ENCODE measurements at places on chromosomes 6 and 20.

DNA sequence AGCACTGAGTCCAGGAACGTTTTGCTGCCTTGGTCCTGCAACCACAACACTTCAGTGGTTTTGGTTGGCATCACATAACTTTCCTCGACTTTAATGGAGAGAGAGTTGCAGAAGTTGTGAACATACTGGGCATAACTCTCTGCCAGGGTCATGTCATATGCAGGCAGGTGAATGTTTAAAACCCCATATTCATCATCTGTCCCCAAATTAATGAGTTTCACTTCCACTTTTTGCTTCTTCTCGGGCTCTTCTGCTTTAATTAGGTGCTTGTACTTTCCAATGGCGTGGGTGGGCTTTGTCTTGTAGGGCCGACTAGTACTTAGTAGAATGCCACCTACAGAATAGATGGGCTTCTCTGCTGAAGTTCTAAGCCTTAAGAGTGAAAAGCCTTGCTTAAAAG lies 45.2 kb upstream of the TFAP2A start:
- DNase-seq: no peak

DNA sequence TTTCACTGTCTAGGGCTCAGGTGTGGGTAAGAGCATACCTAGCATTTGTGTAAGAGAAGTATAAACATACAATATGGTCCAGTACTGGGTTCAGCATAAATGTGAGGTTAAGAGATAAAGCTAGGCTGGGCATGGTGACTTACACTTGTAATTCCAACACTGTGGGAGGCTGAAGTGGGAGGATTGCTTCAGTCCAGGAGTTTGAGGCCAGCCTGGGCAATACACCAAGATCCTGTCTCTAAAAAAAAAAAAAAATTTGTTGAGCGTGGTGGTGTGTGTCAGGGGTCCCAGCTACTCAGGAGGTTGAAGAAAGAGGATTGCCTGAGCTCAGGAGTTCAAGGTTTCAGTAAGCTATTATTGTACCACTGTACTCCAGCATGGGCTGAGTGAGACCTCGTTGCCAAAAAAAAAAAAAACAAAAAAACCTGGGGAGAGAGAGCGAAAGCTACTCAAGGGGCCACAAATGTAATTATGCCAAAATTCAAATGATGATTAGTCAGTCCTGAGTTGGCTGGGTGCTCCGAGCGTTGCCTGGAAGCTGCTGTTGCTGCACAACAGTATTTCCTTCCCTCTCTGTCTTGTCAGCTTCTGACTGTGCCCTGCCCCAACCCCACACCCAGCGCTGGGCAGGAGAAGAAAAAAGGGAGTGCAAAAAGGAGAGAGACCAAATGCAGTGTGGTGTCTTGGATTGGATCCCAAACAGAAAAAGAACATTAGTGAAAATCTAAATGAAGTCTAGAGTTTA lies 24.0 kb downstream of the CMTR1 start:
- DNase-seq: no peak

DNA sequence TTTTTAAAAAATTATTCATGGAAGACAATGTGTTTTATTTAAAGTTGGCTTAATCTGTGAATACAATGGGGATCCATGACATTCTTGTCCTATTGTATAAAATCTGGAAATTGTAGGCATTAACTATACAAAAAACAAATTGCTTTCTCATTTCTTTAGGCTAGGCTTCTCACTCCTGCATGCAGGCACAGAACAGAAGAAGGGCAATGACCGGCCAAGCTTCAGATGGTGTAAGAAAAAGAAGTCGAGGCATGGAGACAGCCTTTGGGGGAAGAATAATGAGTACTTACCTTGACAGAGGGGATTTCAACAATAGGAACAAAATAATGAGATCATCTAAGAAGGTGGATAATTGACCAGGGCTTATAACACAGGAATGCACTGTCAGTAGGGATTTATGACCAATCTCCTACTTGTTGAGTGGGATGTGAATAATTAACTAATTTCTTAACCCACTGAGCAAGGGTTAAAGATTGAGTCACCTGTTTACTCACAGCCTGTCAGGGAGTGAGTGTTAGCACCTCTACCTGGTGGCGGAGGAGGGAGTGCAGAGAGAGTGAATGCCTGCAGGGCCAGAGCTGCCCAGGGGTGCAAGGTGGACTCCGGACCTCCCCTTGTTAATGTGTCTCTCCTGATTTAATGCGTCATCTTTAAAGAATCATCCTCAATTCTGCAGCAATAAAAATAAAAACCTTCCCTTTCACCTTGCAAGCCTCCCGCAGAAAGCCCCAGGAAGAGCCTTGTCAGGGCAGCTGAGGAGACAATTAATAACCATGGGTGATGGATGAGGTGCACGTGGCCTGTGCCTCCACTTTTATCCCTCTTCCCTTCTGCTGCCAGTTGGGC lies 3.9 kb downstream of the SLC22A2 start:
- DNase-seq: no peak

DNA sequence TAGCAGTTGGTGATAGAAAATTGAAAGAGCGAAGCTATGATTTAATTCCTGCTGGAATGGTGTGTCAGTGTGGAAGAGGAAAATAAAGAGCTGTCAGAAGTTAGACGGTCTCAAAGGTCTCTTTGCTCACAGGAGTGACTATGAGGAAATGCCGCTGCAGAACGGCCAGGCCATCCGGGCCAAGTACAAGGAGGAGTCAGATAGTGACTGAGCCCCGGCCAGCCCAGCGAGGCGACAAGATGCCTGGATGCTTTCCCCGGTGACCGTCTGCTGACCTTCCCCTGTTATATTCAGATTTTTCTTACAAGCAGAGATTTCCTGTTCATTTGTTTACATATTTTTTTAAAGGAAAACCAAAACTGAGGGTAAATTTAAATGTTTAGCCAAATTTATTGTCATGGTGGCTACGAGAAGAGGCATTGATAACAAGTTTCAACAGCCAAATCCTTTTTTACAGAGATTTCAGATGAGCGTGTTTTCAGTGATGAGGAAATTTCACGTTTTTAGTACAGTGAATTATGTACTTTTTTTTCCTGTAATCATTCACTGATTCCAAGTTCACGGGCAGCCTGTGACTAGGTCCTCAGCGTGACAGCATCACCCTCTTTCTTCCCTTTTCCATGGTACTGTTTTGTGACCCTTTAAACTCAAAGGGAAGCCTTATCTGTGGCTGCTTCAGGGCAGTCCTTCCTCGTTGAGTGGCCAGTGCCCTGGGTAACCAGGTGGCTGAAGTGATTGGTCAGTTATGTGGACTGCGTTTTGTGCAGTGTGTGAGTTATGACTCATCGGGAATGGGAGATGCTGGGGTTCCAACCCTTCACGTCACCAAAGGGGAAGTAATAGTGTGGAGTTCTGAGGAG lies 12.6 kb downstream of the DYNLT1 start:
- peak; percentile 70 for DNase-seq

- peak; percentile 34 for DNase-seq
Observed at GRCh38 chr20:37686762-37687477, 6.9 kb upstream of the CTNNBL1 start.

DNA sequence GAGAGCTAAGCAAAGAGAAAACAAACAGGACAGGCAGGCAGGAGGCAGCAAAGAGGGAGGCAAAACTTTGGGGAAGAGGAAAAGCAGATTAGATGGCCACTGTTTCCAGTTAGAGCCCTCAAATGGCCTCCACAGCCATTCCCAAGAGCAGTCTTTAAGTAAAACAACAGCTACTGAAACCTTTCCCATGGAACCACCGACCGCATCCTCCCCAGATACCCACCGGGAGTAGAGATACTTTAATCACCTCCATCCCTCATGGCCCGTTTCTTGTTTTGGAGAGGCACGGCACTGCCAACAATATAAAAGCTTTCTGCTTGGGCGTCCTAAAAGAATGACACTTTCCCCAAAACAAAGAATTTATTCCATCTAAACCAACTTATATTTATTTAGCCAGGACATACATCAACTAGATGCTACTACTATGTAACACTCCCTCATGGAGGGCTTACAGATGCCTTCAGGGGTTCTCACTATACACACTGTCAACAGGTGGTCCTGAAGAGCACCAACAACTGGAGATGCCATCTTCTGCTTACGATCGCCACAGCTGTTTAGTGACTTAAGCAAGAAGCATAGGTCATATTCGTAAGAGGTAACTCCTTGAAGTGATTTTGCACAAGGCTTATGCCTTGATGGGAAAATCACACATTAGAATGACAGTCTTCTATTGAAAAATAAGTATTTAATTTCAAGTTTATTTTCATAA lies 43.4 kb downstream of the CNKSR3 start:
- no peak for DNase-seq
